Hematopoietic multipotent progenitor cell treated with erythropoietin and hydrocortisone succinate and interleukin-3 and kit ligand, for 6 days (in vitro differentiated cells): ENCODE measurements at places on chromosomes 7 and 10.

- peak; percentile 74 for DNase-seq
Measured at GRCh38 chr7:2632733-2633537, 1.1 kb downstream of the TTYH3 start.

DNA sequence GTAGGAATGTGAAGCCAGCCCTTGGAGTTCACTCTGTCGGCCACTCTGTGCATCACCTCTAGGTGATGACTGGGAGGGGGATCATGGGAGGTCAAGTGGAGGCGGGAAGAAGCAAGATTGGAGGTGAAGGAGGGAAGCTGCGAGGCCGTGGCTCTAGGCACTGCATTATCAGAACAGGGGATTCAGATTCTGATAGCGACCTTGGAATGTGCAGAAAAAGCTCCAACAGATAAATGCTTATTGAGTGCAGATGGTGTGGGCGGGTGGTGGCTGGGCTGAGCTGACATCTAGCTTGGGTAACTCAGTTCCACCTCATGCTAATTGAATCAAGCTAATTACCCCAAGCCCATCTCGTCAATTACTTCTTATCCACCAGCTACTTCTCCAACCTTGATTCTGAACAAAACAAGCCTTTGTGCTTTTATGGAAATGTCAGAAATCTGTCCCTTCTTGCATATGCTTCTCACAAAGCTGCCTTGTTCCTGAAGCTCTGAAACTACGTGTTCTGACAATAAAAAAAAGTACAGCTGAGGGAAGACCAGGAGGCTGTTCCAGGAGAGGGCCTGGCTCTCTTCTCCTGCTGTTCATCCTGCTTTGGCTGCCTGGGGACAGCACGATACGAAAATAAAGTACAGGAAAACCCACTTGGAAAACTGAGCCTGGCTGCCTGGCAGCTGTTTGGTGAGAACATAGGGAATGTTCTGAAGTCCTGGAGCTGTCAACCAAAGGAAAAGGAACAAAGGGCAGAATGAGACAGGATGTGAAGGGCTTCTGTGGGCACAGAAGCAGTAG is 27.5 kb downstream of the STRA8 start:
- no peak for DNase-seq

GRCh38 chr10:100912013-100912604 is 654 bp upstream of the SLF2 start:
- peak; percentile 65 for DNase-seq

DNA sequence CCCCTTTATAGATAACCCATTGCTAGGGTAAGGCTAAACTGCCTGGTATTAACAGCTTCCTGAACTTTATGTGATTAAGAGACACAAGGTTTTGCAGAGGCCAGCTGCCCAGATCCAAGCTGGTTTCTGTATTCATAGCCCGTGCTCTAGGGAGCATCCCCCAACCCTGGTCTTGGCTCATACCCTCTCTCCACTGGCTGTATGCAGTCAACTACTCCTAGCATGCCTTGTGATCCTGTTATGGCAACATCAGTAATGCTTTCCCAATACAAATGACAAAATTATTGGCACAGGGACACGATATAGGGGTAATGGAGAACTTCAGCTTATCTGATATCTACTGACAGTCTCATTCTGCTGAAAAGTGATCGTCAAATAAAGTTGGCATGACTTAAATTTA is 202.8 kb upstream of the MKLN1 start:
- DNase-seq, result no peak

- DNase-seq, result no peak
Measured at GRCh38 chr10:114755537-114755936, 66.0 kb upstream of the FHIP2A start.

DNA sequence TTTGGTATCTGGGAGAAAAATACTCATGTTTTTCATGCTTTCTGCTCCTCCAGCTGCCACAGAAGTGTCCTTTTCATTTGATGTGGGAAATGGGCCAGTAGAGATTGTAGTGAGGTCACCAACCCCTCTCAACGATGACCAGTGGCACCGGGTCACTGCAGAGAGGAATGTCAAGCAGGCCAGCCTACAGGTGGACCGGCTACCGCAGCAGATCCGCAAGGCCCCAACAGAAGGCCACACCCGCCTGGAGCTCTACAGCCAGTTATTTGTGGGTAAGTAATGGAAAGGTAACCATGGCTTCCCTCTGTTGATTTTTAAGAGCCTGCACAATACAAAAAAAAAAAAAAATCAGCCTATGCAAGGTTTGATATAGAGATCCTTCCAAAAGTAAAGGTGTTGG is 443.1 kb upstream of the C7orf33 start:
- no peak for DNase-seq

- no peak for DNase-seq
Measured at GRCh38 chr7:90238583-90238982, 6.4 kb upstream of the CFAP69 start.

DNA sequence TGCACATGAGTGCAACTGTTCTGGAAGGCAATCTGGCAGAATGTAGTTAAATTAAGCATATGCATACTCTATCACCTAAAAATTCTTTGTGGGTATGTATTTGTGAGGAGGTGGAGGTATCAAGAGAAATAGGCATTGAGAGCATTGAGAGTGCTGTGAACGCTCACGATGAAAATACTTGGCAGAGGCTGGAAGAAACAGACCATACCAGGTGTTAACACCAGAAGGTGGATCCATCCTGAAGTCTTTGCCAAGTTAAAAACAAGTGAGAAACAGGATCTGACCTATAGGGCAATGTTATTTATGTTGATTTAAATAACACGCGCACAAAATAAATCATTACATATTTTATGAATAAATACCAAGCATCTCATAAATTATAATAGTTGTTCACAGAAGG is 311.6 kb downstream of the PCLO start:
- no peak for DNase-seq
